ENCODE measurements at places on chromosomes 1 and 21.

- peak; percentile 9 for DNase-seq
Measured at GRCh38 chr1:41432481-41433280, 51.8 kb downstream of the EDN2 start.

DNA sequence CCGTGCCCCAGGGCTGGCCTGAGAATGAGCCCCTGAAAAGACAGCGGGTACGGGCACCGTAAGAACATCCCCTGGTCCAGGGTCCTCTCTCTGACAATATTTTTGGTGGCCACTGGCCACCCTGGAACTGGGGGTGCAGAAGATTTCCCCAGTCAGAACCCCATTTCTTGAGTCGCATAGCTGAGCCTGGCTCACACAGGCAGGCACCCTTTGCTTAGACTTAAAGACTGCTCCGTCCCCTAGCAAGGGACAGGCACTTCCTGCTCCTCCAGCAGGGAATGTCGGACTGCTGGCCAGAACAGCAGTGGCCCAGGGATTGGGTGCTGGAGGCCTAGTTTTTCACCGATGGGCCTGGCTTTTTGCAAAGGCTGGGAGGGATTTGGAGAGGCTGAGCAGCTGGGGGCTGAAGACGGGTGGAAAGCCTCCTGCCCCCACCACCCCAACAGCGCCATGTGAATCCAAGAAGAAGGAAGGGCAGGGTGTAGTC is 4.3 kb downstream of the OLIG2 start:
- no peak for DNase-seq

- no peak for DNase-seq
Measured at GRCh38 chr1:186094172-186094571, 280.9 kb downstream of the TPR start.

- DNase-seq, result no peak
Measured at GRCh38 chr1:17739050-17739449, 16.1 kb upstream of the ACTL8 start.

DNA sequence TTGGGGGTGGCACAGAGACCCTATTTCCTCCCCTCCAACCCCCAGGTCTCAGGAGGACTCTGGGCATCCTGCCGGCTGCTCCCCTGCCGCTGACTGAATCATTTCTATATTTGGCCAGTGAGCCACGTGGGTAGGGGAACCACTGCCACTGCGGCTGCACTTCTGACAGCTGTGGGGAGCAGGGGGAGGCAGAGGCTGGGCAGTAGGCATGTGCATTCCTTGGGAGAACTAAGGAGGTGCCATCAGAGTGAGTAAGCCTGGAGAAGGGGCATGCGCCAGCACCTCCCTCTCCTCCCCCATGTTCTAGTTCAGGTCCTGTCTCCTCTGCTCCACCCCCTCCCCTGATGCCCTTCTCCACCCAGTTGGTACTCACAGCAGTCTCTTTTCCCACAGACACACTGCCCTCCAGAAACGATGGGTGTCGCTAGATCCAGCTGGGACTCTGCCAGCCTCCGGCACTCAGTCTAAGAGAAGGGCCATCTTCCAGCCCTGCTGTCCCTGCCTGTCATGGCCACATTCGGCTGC is 12.0 kb downstream of the PPFIA4 start:
- DNase-seq, result no peak

- DNase-seq, result no peak
Measured at GRCh38 chr1:163773396-163773795, 451.6 kb downstream of the NUF2 start.

DNA sequence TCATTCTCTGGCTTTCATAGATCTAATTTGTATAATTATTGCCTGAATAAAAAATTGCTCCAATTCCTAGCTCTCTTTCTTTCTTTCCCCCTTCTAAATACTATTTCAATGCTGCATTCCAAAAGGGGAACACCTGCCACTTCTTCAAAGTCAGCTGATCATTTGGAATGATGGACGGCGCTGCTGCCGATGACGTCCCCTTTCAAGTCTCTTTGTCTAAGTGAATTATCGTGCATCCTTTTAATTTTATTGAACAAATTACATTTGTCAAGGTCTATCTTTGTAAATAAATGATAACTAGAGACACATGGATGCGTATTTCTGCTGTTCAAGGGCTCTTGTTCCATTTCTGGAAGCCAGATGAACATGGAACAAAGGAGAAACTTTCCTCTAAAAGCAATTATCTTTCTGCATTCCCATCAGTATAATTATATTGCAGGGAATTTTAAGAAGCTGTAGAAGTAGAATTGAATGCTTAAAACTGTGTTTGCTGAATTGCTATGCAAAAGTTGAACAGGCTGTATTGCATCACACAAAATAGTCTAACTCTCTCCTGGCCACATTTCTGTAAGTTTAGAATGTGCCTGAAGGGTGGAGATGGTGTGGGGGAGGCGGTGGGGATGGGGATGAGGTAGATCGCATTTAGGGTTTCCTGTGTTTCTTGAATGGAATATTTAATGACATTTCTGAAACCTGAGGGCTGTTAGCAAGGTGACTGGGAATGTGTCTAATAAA is 191.9 kb upstream of the LMO4 start:
- no peak for DNase-seq

DNA sequence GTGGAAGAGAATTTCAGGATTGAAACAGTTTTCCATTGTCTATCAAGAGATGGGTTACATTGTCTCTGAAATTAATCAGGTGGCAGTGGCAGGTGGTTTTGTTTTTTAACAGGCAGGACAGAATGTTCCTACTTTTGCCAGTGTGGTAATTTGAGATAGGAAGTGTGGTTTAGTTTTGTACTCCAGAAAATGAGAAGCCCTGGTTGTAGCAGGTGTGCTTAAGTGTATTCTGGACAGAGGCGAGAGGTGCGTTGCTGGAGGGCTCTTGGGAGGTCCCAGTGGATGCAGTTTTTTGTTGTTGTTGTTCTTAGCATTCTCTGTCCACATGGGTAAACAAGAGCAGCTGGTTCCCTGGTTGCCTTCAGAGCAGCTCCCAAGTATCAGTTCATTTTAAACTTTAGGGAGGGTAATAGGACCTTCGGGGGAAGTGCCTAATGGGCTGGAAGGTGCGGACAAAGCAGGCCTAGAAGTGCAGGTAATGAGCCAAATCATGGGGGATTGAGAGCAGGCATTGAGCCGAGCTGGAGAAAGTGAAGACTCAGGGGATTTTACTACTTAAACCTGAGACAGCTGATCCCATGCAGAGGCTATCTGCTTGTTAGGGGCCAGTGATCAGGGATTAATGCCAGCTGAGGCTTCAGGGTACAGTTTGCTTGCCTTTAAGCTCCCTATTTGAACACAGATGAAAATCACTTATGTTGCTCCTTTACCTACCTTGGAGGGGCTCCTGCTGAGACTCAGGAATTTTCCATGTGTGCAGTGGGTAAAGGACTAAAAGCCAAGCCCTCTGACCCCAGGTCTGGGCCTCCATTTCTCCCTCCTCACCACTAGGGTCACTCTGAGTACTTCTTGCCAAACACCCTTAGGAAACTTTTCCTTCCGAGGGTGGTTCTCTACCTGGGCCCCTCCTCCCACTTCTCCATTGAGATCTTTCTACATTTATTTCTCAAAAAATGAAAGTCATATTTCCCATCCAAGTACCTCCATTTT is 6.1 kb downstream of the PFKFB2 start:
- peak; percentile 94 for DNase-seq

GRCh38 chr1:8925406-8925805 is 20.3 kb upstream of the CA6 start:
- no peak for DNase-seq

DNA sequence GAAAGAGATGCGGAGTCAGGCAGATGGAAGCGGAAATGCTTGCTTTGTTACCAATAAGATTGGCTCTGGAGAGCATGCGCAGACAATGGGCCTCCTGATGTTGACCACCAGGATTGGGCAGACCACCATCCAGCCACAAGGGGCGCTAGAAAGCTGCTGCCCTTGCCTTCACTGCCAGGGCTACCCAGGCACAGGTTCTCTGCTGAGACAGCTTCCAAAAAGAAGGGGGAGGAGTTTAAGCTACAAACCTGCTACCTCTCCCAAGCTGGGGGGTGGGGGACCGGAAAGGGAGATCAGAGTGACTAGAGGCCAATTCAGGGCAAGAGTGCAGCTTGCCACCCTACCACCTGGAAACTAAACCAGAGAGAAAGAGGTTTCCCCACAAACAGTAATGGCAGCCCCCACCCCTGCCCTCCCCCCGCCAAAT is 369.7 kb downstream of the RRAGC start:
- no peak for DNase-seq

GRCh38 chr1:110878591-110878990 is 5.6 kb downstream of the CD53 start:
- DNase-seq, result no peak

GRCh38 chr1:115595279-115596079 is 46.3 kb upstream of the VANGL1 start:
- peak; percentile 80 for DNase-seq

- DNase-seq, result no peak
Measured at GRCh38 chr21:44415073-44416025, 40.0 kb upstream of the LRRC3 start.

- no peak for DNase-seq
Measured at GRCh38 chr1:17207966-17208418, 3.1 kb downstream of the PADI1 start.

- DNase-seq, result no peak
Measured at GRCh38 chr1:172276120-172276818, 144.2 kb upstream of the C1orf105 start.

- no peak for DNase-seq
Measured at GRCh38 chr1:13732971-13733667, 33.1 kb downstream of the PRDM2 start.

DNA sequence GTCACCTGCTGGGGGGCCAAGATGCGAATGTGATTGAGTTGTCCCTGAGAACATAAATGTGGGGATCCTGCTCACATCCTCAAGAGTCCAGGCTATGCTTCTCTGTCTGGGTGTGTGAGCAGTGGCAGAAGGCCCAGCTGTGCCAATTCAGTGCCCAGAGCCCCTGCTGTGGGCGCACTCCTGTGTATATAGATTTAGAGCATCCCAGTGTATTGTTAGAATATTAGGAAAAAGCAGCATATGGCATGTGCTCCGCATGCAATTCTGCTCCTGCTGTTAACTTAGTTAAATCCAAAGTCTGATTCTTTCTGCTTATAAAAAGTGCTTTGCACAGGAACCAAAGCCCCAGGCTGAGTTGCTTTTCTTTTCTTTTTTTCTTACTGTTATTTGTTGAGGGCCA is 37.8 kb downstream of the FAM78B start:
- DNase-seq, result no peak

DNA sequence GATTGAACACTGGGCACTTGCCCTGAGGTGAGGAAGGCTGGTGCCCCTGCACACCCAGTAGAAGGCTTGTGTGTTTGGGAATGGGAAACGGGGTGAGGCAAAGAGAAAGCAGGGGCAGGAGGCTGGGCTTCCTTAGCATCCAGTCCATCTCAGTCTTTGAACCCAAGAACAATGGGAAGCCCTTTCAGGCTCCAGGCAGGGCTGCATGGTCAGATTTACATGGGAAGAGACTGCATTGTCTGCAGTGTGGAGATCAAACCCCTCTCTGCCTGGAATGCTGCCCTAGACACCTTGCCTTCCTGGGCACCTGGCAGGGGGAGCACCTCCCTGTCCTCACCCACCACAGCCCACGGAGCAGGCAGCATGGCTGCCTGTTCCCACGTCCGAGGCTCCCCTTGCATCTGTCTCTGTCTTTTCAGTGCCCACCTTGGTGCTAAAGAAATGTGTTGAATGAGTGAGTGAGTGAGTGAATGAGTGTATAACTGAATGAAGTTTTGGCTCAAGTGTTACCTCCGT is 268.5 kb downstream of the GRIK3 start:
- DNase-seq, result no peak

GRCh38 chr21:45289655-45290515 is 2.2 kb upstream of the POFUT2 start:
- DNase-seq, result no peak

GRCh38 chr21:28669321-28669720 is 323.4 kb downstream of the LTN1 start:
- no peak for DNase-seq

DNA sequence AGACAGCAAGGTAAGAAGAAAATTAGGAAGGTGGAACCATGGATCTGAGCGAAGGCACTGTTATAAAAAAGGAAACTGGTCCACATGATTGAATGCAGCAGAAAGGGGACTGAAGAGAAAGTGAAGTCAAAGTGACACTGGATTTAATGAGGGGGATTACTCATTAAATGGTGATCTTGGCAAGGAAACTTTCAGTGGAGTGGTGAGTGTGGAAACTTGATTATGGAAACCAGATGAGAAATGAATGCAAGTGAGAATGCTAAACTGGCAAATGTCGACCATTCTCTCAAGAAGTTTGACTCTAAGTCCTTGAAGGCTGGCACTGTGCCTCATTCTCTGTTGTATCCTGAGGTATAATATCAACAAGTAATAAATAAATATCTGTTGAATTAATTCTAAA is 23.3 kb downstream of the COLGALT2 start:
- no peak for DNase-seq

- DNase-seq, result peak; percentile 61
Measured at GRCh38 chr1:201649761-201650622, 111.1 kb downstream of the NAV1 start.
